ENCODE measurements at places on chromosomes 4 and X. TPM values are rescaled to one million over a fixed set of nuclear protein-coding genes. Genes with fewer than 3 reads are reported as not detected.

The NEIL3 gene
- total RNA-seq, result 0.08 TPM

The STK26 gene
- 3.2 TPM for total RNA-seq

The EFHC2 gene
- total RNA-seq, result 0.10 TPM

The CENPVL2 gene
- not detected for total RNA-seq

The EREG gene
- total RNA-seq, result 0.18 TPM

The NKX6-1 gene
- not detected for total RNA-seq

The GATA1 gene
- total RNA-seq, result 0.35 TPM

DNA sequence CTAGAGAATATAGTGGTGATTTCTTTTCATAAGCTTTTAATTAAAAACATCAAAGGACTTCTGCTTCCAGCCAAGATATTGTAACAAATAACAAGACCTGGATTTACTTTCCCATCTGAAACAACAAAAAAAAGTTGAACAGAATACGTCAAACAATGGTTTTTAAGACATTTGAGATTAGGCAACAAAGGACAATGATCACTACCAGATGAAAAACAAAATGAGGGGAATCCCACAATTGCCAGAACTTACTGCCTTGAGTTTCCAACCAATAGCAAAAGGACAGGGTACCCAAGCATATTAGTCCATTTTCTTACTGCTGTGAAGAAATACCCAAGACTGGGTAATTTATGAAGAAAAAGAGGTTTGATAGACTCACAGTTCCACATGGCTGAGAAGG is 341.4 kb upstream of the INTU start:
- no peak for DNase-seq

DNA sequence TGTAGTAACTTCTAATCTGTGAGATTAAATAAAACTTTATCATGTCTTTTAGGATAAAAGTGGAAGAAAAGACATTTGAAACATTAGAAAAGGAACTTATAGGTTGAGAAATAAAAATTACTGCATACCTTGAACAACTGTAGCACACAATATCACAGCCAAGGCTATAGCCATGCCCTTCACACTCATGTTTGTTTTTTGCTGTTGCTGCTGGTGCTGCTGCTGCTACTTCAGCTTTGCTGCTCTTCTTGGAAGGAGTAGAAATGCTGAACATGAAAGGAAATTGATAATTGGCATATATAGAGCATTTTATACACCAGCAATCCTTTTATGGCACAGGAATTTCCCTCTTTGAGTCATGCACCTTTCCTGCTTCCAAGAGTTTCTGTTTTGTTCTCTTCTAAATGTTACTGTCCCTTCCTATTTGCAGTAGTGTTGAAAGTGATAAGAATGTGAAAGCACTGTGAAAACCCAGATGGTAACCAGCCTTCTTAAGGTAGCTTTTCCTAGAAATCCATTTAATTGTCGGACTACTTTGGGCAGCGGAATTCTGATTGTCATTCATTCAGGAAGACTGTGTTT is at the start of gene CXCL11:
TSS of gene CXCL11 (minus strand) at position 272 of the 582 bp plus-strand sequence. CDS start at position 189, 83 bp downstream.
- DNase-seq, result no peak

DNA sequence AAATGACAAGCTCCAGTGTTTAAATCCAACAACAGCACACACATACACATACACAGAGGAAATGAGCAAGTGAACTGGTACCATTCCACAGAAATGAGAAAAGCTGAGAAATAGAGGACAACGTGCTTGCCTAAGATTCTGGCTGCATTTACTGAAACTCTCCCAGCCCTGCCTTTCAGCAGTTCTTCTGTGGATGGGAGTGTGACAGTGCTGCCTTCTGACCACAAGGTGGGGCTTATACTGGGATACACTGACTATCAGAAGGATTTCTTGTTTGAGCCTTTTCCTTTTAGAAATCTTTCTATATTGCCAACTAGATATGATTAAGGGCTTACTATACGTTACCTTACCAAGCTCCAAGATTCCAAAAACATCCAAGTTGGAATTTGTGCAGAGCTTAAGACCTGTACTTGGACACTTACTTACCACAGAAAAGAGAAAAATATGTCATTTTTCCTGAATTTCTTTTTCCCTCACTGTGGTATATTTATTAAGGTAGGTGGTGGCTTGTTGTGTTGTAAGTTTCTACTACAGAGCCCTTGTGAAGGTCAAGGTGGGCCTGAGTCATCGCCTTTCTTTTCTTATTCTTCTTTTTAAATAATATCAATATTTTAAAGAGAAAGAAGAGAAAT is 10.7 kb upstream of the CXCL8 start:
- DNase-seq, result peak; percentile 69

DNA sequence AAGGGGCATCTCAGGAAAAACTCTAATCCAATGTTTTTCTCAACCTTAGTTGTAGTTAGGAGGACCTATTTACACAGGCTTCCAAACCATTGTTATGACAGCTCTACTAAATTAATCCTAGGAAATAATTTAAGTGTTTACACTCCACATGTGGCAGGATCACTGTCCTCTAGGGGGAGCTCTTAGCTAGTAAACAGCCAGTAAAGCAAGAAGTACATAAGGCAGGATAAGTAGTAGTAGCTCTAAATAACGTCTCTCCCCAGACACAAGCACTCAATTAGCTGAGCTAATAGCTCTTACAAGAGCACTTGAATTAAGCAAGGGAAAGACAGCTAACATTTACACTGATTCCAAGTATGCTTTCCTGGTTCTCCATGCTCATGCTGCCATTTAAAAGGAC is 37.3 kb downstream of the NUDT11 start:
- DNase-seq, result no peak

DNA sequence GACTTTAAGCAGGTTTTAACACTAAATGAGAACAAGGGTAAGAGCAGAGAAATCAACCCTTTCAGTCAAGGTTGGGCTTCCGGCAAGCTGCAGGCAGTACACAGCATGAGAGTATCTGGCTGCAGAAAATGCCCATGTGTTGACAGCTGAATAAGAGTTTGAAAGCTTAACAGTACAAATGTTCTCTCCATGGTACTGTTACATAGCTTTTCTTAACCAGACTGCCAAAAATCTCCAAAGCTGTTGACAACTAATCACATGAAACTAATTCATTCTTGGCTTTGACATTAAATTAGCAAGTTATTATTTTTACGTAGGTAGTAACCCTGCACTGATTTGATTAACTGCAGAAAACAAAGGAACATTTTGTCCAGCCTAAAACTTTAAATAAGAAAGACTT is 153.5 kb downstream of the SLC10A7 start:
- no peak for DNase-seq

- no peak for DNase-seq
Observed at GRCh38 chrX:13955975-13956374, 73.7 kb downstream of the GEMIN8 start.
